ENCODE measurements at places on chromosomes 5 and 9. TPM values are rescaled to one million over a fixed set of nuclear protein-coding genes. Genes with fewer than 3 reads are reported as not detected.

PCDHA1 gene
- total RNA-seq, result not detected

FOXD4L4 gene
- total RNA-seq, result 0.20 TPM

COL15A1 gene
- 0.51 TPM for total RNA-seq

ADGRD2 gene
- total RNA-seq, result not detected

AGPAT2 gene
- total RNA-seq, result 14.7 TPM

ADAMTS16 gene
- total RNA-seq, result not detected

TAL2 gene
- total RNA-seq, result not detected

TMEM252 gene
- total RNA-seq, result not detected

RAB3C gene
- not detected for total RNA-seq

KLF9 gene
- 10.7 TPM for total RNA-seq

NRARP gene
- 1.5 TPM for total RNA-seq

GALNT12 gene
- total RNA-seq, result 4.0 TPM

GPR150 gene
- 0.54 TPM for total RNA-seq

CCDC183 gene
- 0.42 TPM for total RNA-seq

ATOX1 gene
- total RNA-seq, result 91.4 TPM

PPP3R2 gene
- not detected for total RNA-seq

FAM81B gene
- total RNA-seq, result not detected

SLC6A3 gene
- total RNA-seq, result not detected

TLX3 gene
- not detected for total RNA-seq

PCDHGB1 gene
- total RNA-seq, result 0.17 TPM
